CD4-positive, alpha-beta T cell treated with Interleukin-4 for 4 hours (primary cell): ENCODE measurements at places on chromosomes 16 and 17.

DNA sequence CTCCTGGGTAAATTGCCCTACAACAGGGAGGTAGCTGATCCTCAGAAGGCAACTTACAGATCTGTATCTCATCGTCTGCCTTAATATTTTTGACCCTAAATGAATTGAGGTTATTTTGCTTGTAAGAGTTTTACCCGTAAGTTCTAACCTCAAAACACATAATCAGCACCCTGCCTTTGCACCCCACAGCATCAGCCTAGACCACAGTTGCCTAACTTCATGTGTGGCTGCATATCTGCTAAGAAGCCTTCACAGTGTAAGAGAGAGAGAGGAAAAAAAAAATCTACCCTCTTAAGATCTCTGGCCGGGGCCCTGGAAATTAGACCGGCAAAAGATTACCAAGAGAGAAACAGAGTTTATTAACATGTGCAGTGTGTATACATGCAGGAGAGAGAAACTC, 76.9 kb downstream of the ARHGAP44 start:
- DNase-seq, result no peak

- DNase-seq, result no peak
Observed at GRCh38 chr17:145671-146541, 8.5 kb downstream of the SCGB1C2 start.

DNA sequence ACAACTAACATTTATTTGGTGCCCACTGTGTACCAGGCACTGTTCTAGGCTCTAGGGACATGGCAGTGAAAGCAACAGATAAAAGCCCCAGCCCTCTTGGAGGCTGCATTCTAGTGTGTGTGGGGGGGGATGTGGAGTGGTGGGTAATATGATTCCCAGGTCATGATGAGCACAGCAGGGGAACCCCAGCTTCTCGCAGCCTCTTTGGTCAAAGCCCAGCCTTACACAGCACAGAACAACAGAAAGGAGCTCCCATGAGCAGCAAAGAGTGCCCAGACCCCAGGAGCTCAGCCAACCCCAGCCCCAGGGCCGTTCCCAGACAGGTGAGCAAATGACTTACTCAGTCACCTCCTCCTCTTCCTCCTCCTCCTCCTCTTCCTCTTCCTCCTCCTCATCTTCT, 21.9 kb downstream of the CNGB1 start:
- DNase-seq, result no peak

DNA sequence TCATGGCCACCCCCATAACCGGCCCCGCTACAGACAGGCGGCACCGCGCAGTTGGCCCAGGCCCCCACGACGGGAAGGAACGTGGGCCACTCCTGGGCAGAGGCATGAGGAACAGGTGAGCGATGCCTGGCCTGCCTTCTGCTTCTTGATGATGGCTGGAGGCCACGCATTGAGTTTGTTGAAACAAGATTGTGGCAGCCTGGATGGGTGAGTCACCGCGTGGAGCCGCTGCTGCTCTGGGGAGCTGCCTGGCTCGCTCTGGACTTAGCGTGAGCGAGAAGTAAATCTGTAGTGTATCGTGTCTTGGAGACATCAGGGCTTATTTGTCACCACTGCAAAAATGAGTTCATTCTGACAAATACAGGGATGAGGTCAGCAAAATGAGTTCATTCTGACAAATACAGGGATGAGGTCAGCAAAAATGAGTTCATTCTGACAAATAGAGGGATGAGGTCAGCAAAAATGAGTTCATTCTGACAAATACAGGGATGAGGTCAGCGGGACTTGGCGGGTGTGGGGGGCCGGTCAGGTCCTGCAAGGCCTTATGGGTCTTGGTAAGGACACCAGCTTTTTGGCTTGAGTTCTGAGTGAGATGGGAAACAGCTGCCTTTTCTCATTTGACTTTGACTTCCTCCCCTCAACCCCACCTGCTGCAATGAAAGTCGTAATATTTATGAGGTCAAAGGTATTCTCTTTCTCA, 93.0 kb downstream of the SEC14L1 start:
- DNase-seq, result no peak

DNA sequence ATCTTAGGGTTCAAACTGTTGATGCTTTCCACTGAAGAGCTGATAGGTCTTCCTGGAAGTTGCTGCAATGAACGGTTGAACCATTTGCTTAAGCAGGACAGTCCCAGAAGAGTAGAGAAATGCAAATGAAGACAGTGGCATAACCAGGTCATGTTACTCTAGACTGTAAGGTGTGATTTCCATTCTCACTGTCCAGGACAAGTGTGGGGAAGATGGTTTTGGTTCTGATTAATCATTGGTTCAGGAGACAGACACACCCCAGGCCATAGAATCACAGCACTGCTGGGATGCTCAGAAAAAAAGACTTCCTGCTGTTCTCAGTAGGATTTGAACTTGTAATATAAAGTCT, 34.8 kb upstream of the XYLT2 start:
- no peak for DNase-seq
